ENCODE measurements at places on chromosomes 2 and 18. TPM values are rescaled to one million over a fixed set of nuclear protein-coding genes. Genes with fewer than 3 reads are reported as not detected.

GRCh38 chr2:109209412-109209811 lies 80.4 kb downstream of the SH3RF3 start:
- no peak for DNase-seq
- H3K27me3 ChIP-seq, result peaks cover 47% of the 10 kb centered on the region
- H3K4me1 ChIP-seq, result peaks cover 29% of the 10 kb centered on the region
- H3K4me3 ChIP-seq, result no peak overlapping the region

The SYT4 gene
- total RNA-seq, result not detected

The DCC gene
- total RNA-seq, result not detected

The CXCR4 gene
- 72.6 TPM for total RNA-seq

DNA sequence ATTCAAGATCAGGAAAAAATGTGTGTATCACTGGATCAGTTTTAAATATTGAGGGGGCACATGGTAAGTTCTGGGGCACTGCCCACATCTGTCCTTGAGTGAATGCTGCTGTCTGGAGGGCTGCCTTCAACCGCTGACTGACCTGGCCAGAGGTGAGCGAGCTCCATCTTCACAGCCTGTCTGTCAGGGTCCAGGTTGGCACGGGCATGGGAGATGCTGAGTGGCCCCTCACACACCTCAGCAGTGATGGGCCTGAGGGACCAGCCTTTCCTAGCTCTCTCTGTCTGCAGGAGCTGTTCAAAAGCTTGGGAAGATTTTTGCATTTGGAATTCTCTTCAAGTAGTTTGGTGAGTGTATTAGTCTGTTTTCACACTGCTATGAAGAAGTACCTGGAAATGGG lies 114.8 kb upstream of the ALKAL2 start:
- H3K27me3 ChIP-seq, result no peaks in the 10 kb centered on the region
- no peak overlapping the region for H3K27ac ChIP-seq
- no peak overlapping the region for H3K4me3 ChIP-seq
- H3K4me1 ChIP-seq, result no peaks in the 10 kb centered on the region

The SP140L gene
- 41.8 TPM for total RNA-seq

The TTN gene
- 0.91 TPM for total RNA-seq

Measured in activated naive CD4-positive, alpha-beta T cell treated with anti-CD3 and anti-CD28 coated beads for 36 hours (primary cell).